Suprapubic skin (tissue), 4 donors: ENCODE measurements at places on chromosomes 4 and X.

DNA sequence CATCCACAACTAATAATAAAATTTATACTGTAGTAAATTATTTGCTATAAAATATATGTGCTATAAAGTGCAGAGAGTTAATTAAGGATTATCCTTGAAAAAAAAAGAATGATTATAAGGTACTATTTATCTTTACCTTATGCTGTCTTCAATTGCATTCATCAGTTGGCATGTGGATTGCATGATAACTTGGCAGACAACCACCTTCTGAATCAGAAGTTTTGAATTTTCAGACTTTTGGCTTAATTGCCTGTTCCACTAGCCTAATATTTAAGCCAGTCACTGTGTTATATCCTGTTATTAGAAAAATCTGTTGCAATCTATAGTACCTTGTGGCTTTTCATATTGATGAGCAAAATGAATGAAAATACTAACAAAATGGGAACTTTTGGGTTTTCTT lies 1040.3 kb upstream of the PCDH10 start:
- no peak for DNase-seq

- no peak for DNase-seq
These were observed 50.9 kb downstream of the MFAP3L start for GRCh38 chr4:169975131-169975837.

DNA sequence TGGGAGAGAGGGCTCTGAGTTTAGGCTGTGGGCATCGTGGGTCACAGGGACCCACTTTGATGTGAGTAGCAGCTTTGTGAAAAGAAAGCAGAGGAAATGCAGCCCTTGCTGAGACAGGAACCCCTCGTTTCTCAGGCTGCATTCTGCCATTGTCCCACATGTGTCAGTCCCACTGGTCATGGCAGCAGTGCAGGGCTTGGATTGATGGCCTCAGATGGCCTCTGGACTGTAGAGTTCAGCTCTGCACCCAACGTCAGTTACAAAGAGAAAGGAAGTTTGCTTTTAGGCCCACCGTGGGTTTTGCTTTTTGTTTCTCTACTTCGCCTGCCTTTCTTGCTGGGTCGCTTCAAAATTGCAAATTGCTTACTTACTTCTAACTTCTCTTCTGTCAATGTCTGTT lies 248.3 kb upstream of the KLF3 start:
- no peak for DNase-seq

GRCh38 chrX:123036401-123036800 lies 147.7 kb upstream of the GRIA3 start:
- DNase-seq, result no peak

GRCh38 chrX:74434336-74434735 lies 13.0 kb downstream of the SLC16A2 start:
- DNase-seq, result no peak

DNA sequence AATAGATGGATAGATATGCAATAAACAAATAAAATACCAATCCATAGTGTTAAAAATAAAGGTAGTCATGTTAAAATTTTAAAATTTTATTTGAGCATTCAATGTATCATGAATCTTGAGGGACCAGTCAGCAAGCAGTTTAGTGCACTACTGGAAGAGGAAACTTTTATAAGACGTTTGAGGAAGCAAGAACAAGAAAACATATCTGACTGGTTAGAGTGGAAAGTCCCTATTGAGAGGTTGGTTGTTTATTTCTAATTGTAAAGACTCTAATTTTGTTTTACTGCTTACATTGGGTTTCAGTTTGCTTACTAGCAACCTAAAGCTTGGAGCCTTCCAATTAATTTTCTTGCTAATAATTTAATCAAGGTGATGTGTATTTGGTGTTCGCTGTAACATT lies 786.2 kb downstream of the RAB28 start:
- DNase-seq, result no peak
